ENCODE measurements at places on chromosomes 7 and 10. TPM values are rescaled to one million over a fixed set of nuclear protein-coding genes. Genes with fewer than 3 reads are reported as not detected.

The INSIG1 gene
- total RNA-seq, result 106 TPM

The IRF5 gene
- 17.4 TPM for total RNA-seq

The ZP3 gene
- total RNA-seq, result 12.1 TPM

The MBL2 gene
- not detected for total RNA-seq

The PIP gene
- total RNA-seq, result not detected
